ENCODE measurements at places on chromosomes 7 and 10. TPM values are rescaled to one million over a fixed set of nuclear protein-coding genes. Genes with fewer than 3 reads are reported as not detected.

Gene CCM2
- 38.3 TPM for total RNA-seq

Gene POLR1F
- total RNA-seq = 9.1 TPM

Gene RP9
- total RNA-seq = 27.4 TPM

Gene STEAP1
- total RNA-seq = not detected

Gene PRRT4
- total RNA-seq = 17.6 TPM

Gene CAMK2B
- 7.7 TPM for total RNA-seq

Gene TMEM106B
- total RNA-seq = 86.7 TPM

DNA sequence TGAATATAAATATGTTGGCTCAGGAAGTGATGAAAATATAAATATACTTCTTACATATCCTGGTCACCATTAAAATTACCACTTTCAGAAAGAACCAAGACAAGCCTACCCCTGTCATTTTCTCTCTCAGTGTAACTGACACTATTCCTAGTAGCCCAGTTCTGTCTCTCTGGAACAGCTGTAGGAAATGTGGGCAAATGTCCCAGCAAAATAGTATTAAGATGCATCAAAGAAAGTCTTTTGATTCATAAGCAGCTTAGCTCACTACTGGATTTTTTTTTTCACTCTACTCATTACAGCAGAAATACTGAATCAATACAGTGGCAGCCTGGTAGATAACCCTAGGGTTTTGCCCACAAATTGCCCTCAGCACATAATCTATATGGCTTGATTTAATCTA lies 290.9 kb downstream of the DNAJB9 start:
- DNase-seq = no peak

- DNase-seq = no peak
These were observed 19.5 kb downstream of the C10orf67 start for GRCh38 chr10:23325132-23325531.

DNA sequence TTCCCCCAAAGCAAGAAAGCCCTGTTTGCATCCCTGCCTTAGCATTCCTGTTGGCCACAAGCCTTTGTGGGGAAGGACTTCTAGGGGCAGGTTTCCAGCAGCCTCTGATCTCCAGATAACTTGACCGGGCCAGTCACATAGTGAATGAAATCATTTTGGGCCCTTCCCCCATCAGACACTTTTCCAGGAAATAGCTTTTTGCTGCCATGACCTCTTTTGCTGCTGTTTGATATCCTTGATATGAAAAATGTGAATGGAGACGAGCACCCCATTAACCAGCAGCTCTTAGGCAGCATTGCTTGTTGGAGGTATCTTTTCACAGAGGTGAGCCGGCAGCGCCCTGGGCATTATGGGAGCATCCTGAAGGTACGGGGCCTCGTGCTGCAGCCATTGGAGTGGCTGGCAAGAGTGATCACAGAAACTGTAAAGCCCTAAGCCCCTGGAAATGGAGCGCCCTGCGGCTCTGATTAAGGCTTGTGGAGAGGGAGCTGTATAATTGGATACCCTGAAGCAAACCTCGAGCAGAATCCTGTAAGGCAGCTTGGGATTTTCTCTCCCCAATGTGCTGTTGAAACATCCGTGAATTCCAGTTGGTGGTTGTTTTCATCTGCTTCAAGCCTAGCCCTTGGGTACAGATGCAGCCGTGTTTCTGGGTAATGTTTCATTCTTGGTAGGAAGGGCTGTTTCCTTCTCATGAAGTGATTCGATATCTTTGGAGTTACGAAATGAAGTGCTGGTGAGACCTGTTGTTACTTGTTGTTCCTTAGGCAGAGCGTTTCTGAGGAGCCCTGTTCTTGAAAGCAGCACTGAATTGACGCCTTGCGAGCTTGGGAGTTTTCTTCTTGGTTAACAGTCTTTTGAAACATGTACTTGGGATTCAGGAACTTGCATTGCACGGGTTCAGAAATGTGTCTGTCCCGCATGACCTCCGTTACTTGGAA lies 179.0 kb downstream of the PTEN start:
- peak; percentile 80 for DNase-seq

- DNase-seq = no peak
These were observed 58.8 kb downstream of the TCERG1L start for GRCh38 chr10:131252567-131253276.

GRCh38 chr7:113013761-113014449 lies 72.7 kb downstream of the GPR85 start:
- no peak for DNase-seq

GRCh38 chr10:88343761-88344484 lies 239.2 kb downstream of the RNLS start:
- no peak for DNase-seq

- DNase-seq = no peak
These were observed 7.4 kb upstream of the RRP12 start for GRCh38 chr10:97408496-97408992.

DNA sequence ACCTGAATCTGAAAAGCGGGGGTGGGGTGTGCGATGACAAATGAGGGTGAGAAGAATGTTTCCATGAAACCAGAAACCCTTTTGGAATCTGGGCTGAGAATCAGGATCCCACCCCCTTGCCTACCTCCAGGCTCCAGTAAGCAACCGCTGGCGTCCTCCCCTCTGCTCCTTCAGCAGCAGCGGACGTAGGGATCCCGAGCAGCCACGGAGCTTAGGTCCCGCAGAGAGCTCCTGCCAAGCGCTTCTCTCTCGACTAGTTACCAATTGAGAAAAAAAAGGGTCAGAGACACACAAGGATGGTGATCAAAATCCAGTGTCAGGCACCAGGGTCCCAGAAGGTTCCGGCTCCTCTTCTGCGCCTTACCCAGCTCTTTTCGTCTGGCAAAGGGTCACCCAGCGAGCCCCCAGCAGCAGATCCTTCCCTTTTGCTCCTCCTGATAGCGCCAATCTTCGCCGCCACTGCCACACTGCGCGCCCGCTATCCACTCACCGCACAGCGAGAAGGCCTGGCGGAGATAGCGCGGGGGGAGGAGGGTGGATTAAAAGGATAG lies 733.5 kb downstream of the ZWINT start:
- DNase-seq = peak; percentile 49

GRCh38 chr7:102061981-102062390 lies 224.7 kb upstream of the SH2B2 start:
- DNase-seq = no peak

DNA sequence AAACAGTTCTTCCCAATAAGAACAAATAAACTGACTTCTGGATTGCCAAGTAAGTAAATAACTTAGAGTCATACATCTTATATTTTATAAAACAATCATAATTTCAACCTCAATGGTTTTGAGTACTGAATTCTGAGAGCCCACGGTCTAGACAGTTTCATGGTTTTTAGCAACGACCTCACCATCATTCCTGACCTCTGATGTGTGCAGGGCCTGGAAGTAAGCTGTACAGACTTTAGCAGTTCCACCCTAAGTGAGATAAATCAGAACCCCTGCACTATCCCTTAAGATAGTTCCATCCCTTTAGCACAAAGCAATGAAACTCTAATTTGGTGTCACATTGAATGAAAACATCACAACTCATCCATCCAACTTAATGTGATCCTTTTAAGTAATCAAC lies 86.0 kb downstream of the NEBL start:
- no peak for DNase-seq

DNA sequence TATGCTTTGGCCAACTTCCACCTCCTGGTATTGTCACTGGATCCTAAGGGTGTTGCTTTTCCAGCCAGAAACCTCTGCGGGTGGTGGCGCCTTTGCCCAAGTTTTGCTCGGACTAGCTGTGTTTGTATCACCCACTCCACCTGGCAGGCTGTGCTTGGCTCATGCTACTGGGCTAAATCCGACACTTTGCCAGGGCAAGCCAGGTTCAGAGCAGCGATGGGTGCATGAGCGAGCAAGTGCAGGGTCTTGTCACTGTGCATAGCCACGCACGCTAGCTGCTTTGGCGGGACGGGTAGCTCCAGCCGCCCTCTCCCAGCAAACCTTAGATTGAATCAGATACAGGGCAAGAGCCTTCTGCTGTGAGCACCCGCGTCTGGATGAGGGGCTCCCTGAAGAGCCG lies 737.5 kb downstream of the PCDH15 start:
- no peak for DNase-seq

DNA sequence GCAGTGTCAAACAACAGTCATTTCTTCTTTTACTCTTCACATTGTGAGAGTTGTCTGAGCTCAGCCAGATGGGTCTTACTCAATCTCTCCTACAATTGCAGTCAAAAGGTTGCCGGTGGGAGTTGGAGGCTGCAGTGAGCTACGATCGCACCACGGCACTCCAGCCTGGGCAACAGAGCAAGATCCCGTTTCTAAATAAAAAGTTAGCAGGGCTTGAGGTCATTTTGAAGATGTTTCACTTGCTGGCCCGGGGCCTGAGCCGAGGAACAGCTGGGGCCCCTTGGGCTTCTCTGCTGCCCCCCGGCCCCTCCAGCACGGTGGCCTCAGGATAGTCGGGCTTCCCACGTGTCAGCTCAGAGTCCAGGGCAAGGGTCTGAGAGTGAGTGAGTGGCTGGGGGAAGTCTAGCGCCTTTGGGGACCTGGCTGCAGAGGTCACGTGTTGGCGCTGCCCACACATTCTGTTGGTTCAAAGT lies 40.4 kb downstream of the GTF2IRD1 start:
- peak; percentile 9 for DNase-seq

DNA sequence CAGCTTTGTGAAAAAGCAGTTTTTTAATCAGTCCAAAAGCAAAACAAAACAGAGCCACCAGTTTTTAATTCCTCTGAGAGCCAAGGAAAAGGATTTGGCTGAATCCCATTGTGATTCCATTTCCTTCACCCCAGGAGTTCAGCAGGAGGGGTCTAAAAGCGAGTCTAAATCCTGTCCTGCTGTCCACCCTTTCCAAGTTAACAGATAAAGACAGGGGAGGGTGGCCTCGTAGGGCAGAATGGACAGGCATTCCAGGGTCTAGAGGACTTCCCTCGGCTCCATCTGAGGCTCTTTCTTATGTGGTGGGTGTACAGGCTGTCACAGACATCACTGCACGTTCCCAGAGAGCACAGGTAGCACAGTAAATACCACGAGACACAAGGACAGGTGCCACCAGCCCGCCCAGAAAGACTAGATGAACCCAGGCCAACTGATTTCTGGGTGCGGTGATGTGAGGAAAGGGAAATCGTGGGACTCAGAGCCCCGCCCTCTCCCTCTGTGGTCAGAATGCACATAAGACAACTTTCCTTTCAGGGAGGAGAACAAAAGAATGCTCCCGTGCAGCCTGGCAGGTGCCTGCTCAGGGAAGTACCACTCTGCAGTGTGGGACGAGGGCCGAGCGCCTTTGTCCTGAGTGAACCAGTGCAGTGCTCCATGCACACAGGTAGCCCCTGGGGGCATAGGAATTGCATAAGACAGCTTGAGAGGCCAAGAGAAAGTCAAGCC lies 119.7 kb downstream of the ABLIM1 start:
- no peak for DNase-seq

DNA sequence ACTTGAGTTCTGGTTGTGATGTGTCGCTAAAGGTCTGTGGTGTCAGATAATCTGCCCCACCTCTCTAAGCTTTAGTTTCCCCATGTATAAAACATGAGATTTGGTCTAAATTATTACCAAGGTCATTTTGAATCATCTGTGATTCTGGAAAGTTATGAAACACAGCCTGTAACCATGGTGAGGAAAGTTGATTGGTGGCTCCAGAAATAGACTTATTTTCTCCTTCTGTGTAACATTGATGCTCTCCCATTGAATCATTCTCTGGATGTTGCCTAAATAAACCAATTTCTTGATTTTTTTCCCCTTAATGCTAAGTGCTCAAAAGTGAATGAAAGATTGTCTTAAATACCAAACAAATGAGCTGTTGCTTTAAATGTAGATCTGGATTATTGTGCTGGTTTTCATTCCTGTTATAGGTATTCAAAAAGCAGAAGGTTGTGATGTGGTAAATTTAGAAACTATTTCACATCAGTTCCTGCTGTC lies 30.0 kb upstream of the PCGF5 start:
- no peak for DNase-seq

- DNase-seq = peak; percentile 11
These were observed 42.6 kb downstream of the SEM1 start for GRCh38 chr7:96667026-96667425.

GRCh38 chr10:100510533-100511308 lies 8.9 kb downstream of the SEC31B start:
- no peak for DNase-seq

DNA sequence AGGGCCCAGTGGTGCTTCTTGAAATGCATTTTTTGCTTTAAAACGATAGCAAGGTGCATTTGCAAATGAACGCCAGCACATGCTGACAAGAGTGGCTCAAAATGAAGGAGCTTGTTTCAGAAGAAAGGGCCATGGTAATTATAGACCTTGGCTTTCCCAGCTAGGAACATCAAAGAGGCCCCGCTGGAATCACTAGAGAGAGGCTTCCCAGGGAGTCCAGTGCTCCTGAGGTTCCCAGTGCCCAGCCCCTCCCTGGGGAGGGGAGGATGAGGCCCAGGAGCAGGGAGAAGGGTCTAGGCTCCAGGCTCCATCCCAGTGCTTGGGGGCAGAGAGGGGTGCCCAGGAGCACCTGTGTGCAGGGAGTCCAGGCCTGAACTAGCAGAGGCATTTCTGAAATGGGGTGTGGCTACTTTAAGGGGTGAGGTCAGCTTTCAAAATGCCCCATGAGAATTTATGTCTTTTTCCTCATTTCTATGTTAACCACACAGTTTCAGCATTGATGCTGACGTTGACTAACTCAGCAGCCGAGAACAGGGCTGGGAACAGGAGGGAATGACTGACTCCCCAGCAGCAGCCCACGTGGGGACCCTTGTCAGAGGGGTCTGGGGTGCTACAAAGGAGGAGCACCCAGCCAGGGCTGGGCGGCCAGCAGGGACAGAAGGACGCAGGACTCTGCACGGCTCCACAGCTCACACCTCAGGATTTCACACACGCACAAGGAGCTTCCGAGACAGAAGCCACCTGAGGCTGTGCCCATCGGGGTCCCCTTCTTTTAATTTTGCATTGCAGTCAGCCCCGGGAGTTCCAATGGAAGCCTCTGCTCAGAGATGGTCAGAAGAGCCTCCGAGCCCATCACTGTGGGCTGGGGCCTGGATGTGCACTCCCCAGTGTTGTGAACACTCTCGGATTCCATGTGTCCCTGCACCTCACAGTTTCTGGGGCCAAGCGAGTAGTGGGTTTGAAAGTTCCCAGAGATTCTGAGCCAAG lies 570.2 kb downstream of the PTPRN2 start:
- no peak for DNase-seq

DNA sequence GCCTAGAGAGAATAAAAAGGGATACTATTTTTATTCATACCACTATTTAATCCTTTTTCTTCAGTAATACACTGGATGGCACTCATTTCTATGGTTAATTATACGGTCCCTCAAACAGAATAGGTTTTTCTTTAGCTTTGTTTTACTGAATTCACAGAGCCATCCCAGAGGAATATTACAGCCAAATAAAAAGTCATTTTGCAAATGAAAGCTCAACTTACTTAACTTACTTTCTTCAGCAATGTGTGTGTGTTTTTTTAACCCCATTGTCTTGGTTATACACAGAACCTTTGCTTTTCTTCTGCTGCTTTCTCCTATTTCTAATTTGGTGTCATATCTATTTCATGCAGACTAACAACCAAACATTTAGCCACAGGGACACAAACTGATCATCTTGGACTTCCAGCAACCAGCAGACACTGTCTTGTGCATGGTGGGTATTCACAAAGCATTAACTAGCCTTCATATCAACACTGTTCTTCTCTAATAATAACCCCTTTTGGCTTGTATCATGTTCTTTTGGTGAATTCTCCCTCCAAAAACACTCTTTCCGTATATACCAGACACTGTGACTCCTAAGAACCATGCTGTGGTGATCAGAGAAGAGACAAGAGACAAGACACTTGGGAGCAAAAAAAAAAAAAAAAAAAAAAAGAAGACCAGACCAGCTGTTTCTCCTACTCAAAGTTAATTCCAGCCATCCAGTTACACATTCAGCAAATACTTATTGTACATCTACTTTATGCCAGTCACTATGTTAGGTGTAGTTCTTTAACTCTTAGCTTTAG lies 40.4 kb downstream of the PIP4K2A start:
- DNase-seq = no peak

GRCh38 chr7:151456276-151456675 lies 16.3 kb upstream of the CRYGN start:
- no peak for DNase-seq

Measured in cardiac muscle cell (in vitro differentiated cells and primary cell).